ENCODE measurements at places on chromosomes 6 and 20.
A peak's percentile ranks its signal among the peaks of the same experiment; 100 is the strongest.

GRCh38 chr6:106316375-106316766 is 9.2 kb downstream of the ATG5 start:
- no peak for DNase-seq

- no peak for DNase-seq
Measured at GRCh38 chr6:34484899-34485298, 19.0 kb downstream of the PACSIN1 start.

DNA sequence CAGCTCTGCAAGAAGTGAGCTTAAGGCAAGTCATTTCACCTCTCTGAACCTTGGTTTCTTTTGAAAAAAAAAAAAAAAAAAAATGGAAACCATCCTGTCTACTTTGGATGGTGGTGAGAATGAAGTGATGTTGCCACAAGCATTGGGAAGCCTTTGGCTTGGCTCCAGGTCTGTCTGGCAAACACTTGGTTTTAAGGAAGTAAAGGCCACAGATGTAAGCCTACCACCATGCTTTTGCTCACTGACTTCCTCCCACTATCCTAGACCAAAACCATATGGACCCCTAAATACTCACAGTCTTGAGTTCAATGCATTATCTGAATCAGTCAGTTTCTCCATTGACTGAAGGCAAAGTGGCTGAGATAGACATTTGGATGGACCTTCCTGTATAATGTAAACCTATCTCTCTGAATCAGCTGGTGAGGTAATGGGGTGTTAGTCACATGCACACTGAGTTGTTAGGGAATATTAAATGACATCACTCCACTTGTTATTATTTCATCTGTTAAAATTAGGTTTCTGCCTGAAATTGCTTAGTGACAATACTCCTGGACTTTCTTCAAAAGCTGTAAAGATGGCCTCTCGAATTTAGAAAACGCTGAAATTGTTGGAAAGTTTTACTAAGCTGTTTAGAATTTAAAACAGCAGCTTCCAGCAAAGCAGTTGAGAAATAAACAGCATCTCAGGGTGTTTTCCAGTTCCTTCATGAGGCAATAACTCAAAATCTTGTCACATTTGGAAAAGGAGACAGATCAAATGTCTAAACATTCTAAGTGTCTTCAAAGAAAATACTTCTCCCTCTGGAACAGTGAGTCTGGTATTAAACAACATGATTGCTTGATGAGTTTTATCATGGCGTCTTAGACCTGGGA is 833.5 kb downstream of the DHX35 start:
- DNase-seq: peak; percentile 11

- no peak for DNase-seq
Measured at GRCh38 chr20:45329497-45330319, 18.5 kb downstream of the SDC4 start.

DNA sequence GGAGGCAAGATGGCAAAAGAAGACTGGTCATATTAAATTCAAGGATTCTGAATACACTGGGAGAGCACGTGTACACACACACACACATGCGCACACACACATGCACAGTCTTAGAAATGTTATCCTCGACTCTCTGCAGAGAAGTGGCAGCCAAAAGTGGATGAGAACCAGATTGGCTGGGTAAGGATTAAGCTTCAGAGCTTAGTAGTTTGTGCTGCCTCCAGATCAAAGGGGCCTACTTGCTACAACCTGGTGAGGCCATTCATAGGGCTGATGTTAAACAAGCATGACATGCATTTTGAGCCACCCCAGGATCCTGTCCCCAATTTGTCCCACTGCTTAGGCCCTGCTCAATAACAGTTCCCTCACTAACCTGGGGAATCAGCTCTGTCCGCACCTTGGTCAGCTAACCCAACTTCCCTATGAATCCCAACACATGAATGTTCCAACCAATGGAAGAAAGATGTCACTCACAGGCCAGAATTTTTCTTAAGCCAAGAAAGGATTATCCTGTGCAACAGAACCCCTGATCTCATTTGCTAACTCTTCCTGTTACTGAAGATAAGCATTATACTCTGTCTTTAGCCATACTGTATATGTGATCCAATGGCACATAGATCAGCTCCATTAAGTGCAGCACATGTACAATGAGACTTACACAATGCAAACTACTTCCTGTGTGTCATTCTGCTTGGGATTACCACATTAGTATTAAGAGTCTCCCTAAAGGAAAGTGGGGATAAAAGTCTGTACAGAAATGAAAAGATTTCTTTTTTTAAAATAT is 31.0 kb downstream of the TOMM6 start:
- no peak for DNase-seq

DNA sequence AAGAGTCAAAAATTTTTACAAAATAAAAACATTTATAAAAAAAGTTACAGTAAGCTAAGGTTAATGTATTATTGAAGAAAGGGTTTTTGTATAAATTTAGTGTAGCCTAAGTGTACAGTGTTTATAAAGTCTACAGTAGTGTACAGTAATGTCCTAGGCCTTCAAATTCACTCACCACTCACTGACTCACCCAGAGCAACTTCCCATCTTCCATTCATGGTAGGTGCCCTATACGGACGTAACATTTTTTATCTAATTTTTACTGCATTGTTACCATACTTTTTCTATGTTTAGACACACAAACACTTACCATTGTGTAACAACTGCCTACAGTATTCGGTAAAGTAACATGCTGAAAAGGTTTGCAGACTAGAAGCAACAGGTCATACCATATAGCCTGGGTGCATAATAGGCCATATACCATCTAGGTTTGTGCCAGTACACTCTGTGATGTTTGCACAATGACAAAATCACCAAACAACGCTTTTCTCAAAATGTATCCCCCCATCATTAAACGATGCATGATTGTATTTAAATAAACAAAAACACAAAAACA is 6.0 kb downstream of the MTFR2 start:
- no peak for DNase-seq

GRCh38 chr20:52496191-52496590 is 304.6 kb upstream of the ZFP64 start:
- DNase-seq: no peak
